ENCODE measurements at places on chromosomes 4 and X.

DNA sequence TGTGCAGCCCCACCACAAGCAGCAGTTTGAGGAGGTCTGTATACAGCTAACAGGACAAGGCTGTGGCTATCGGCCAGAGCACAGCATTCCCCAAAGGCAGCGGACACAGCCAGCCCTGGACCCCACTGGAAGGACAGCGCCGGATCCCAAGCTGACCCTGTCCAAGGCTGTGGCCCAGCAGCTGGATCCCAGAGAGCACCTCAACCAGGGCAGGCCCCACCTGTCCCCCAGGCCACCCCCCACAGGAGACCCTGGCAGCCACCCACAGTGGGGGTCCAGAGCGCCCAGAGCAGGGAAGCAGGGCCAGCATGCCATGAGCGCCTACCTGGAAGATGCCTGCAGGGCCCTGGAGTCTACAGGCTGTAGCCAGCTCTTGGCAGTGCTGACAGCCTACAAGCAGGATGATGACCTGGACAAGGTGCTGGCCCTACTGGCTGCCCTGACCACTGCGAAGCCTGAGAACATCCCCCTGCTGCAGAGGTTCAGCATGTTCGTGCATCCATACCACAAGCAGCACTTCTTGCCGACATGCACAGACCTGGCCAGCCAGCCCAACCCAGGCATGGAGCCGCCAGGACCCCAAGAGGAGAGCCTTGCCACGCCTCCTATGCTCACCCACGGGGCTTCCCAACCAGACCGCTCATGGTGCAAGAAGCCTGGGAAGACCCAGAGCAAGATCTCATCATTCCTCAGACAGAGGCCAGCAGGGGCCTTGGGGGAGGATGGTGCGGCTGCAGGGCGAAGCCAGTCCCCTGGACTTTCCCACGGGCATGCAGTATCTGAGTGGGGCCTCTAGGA lies 62.0 kb downstream of the ALPK1 start:
- no peak for DNase-seq

GRCh38 chrX:108439426-108439942 lies at the start of gene COL4A5:
Gene COL4A5, plus strand, starts transcription at chrX:108439838. Its CDS starts 288 bp downstream, at chrX:108440126.
- no peak for DNase-seq

- no peak for DNase-seq
Measured at GRCh38 chrX:11347300-11347699, 54.1 kb downstream of the AMELX start.

DNA sequence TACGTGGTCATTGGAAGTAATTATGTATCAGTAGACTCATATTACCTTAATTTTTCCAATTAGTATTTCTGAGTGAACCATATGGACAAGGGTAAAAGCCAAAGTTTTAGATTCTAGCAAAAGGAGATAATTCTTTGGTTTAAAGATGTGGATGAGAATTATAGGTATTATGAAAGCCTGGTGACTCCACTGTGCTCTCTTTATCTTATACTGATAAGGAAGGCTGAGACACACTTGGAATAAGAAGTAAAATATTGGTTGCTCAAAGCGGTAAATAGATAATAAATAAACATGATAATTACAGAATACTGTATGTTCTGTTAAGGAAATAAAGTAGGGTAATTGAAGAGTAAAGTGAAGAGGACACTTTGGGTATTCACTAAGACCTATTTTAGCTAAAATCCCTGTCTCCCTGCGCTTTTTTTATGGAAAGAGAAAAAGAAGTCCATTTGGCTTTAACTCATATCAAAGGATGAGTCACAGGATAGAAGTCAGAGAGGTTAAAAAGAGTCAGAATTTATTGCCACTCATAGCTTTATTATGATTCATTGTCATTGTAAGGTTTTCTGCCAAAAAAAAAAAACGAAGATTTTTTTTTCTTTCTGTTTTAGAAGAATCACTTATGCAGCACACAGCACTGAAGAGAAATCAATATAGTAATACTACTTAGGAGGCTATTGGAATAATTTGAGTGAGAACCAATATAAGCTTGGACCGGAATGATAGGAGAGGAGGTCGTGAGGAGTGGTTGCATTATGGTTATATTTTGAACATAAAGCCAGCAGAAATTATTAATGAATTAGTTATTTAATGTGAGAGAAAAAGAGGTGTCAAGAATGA lies 2463.1 kb downstream of the ARAP2 start:
- no peak for DNase-seq

DNA sequence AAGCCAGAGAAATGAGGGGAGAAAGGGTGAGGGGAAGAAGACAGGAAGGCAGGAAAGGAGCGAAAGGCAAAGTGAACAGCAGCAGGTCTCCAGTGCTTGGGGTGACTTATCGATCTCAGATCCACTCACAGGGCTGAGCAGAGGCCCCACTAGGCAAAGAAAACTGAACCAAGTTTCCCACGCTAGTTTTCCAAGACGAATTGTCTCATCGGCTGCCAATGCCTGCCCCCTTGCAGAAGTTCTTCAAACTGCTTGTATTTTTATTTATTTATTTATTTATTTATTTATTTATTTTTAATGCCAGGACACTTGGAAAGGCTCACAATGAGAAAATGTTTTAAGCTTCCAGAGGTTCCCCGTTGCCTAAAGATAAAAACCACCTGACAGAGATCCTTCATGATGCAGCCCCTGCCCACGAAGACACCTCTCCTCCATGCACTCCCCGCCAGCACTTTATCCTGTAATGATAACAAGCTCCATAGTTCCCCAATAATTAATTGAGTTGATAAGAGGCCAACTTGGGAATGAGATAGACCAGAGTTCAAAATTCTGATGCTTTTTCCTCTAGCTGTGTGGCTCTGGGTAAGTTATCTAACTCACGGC lies 43.2 kb downstream of the QDPR start:
- DNase-seq: peak; percentile 11

DNA sequence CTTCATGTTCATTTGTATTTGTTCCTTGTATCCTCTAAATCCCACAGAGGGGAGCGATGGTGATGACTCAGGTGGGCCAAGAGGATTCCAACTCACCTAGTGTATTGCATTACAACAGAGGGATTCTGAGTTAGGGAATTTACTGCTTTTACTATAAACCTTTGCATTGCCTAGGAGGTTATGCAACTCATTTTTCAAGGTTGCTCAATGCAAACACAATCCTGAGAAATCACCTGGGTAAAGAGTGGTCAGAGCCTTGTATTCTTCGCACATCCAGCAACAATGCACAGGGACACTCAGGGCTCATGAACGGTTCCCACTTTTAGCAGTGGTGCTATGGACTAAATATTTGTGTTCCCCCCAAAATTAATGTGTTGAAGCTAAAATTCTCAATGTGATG lies 28.6 kb upstream of the LSM6 start:
- no peak for DNase-seq

- no peak for DNase-seq
Measured at GRCh38 chr4:37968747-37969146, 8.5 kb downstream of the PTTG2 start.

- peak; percentile 38 for DNase-seq
Measured at GRCh38 chrX:22748093-22748999, 251.4 kb upstream of the DDX53 start.

DNA sequence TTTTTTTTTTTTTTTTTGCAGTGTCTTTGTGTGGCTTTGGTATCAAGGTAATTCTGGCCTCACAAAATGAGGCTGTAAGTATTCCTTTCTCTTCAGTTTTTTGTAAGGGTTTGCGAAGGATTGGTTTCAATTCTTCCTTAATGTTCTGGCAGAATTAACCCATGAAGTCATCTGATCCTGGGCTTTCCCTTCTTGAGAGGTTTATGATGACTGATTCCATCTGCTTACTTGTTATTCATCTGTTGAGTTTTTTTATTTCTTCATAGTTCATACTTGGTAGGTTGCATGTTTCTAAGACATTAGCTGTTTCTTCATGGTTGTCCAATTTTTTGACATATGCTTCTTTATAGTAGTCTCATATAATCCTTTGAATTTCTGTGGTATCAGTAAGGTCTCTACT lies 181.4 kb upstream of the PDE5A start:
- DNase-seq: no peak

- no peak for DNase-seq
Measured at GRCh38 chr4:115655626-115656025, 542.2 kb upstream of the NDST4 start.

DNA sequence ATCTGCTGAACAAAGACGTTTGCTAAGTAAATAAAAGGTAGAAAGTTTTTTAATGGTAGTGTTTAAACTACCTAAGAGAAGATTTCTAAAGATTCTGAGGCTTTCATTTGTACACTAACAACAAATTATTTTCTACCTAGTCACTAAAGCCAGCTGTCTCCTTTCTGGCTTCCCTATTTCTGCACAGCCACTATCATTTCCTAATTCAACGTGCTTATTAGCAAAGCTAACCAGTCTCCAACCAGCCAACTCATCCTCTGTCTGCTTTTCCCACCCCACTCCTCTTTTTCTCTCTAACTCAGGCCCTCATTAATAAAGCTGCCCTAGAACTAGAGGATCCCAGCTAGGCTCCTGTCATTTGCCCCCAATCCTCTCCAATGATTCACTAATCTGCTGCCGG lies 118.2 kb downstream of the ZNF827 start:
- DNase-seq: no peak

DNA sequence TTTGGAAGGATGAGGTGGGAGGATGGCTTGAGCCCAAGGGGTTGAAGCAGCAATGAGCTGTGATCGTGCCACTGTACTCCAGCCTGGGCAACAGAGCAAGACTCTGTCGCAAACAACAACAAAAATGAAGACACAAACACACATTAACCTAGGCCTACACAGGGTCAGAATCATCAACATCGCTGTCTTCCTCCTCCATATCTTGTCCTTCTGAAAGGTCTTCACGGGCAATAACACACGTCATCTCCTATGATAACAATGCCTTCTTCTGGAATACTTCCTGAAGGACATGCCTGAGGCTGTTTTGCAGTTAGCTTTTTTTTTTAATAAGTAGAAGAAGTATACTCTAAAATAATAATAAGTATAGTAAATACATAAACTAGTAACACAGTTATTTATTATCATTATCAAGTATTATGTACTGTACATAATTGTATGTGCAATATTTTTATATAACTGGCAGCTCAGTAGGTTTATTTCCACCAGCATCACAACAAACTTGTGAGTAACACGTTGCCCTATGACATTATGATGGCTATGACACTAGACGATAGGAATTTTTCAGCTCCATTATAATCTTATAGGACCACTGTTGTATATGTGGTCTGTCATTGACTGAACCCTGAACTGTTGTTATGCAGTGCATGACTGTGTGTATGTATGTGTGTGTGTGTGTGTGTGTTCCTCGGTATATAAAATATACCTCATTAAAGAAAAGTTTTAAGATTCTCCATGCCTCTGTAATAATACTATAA lies 69.2 kb upstream of the MAML3 start:
- no peak for DNase-seq

DNA sequence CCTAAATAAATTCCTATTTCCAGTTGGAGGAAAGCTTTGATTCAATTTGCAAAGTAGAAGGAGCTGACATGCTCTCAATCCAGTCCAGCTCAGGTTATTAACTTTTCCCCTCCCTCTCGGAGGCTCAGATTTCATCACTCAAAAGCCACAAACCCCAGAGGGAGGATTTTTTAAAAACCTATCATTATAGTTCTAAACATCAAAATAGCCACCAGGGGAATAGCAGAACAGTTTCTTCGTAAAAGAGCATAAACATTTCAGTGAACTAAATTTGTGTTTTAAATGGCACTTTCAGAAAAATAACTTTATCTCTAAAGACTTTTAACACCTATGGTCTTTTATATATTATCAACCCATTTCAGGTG lies 8.8 kb downstream of the GPRIN3 start:
- DNase-seq: no peak

DNA sequence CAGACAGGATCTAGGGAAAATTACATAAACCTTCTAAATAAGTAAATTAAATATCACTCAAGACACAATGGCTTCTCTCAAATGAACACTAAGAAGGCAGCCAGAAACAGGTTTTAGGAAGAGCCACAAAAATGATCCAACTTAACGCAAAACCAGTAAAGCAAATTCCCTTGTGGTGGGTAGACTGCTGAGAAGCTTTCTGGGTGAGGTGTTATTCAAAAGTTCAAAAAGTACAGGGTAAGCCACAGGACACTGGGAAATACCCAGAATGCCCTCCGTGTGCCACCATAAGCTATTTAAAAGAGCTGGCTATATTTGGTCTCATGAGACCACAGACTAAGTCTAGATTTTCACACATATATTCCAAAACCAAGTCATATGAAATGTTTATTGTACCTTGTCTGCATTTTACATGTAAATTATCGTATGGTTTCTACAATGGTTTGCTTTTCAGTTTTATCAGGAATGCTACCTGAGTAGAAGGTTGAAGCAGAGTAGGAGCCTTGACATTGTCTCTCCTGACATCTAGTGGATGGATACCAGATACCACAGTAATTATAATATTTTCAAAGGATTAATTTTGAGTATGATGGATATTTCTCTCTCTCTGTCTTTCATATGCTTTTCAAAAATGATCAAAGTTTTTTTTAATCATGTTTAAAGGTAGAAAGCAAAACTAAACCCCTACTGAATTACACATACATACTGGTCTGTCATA lies 109.3 kb upstream of the KLHL13 start:
- DNase-seq: peak; percentile 5

- no peak for DNase-seq
Measured at GRCh38 chrX:131405497-131405896, 116.4 kb upstream of the IGSF1 start.

DNA sequence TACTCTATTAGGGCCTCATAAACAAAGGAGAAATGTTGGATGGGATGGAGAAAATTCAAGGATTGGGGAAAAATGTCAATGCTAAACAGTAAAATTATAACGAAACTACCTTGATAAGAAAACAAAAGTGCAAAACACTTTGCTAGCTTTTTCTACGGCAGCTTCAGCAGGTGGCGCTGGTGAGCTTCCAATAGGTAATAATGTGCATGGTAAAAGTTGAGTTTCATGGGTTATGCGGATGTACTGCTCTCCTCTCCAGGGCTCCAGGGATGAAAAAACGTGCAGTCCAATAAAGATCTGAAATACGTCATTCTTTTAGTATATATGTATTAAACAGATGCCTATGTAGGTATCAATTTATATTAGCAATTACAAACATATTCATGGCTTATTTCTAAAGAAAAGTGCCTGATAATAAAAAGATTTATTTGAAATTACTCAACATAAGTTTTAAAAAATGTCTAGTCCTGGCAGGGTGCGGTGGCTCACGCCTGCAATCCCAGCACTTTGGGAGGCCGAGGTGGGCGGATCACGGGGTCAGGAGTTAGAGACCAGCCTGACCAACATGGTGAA lies 239.6 kb downstream of the GRXCR1 start:
- peak; percentile 71 for DNase-seq

DNA sequence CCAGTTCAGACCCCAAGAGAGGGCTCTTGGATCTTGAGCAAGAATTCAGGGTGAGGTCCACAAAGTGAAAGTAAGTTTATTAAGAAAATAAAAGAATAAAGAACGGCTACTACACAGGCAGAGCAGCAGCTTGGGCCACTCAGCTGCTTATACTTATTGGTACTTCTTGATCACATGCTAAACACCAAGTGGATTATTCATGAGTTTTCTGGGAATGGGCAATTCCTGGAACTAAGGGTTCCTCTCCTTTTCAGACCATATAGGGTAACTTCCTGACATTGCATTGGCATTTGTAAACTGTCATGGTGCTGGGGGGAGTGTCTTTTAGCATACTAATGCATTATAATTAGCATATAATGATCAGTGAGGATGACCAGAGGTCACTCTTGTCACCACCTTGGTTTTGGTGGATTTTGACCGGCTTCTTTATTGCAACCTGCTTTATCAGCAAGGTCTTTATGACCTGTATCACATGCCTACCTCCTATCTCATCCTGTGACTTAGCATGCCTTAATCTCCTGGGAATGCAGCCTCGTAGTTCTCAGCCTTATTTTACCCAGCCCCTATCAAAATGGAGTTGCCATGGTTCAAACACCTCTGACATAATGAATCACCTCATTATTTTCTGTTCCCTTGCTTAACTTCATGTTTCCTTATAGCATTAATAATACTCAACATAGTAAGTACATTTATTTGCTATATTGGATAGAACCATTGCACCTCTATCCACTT lies 476.3 kb downstream of the DTHD1 start:
- no peak for DNase-seq
